ENCODE measurements at places on chromosomes 5 and 9.

DNA sequence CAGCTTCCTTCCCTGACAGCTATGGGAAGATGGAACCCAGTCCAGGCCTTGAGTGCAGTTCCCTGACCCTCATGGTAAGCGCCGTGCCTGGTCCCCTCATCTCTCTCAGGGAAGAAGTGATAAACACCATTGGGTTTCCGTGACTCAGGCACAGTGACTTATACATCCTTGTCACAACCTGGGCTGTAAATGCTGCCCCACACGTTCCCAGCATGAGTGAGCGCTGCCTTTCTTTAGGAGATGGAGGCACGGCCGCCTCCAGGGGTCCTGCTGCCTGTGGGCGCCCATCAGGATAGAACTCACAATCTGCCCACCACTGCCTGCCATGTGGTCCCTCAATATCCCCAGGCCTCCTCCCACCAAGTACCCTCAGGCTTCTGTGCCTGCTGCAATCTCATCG, 8.3 kb upstream of the NKD2 start:
- no peak for DNase-seq

- DNase-seq, result no peak
Observed at GRCh38 chr5:25975885-25976284, 1062.5 kb downstream of the CDH9 start.

GRCh38 chr5:96297867-96298266, 135.2 kb downstream of the PCSK1 start:
- no peak for DNase-seq

DNA sequence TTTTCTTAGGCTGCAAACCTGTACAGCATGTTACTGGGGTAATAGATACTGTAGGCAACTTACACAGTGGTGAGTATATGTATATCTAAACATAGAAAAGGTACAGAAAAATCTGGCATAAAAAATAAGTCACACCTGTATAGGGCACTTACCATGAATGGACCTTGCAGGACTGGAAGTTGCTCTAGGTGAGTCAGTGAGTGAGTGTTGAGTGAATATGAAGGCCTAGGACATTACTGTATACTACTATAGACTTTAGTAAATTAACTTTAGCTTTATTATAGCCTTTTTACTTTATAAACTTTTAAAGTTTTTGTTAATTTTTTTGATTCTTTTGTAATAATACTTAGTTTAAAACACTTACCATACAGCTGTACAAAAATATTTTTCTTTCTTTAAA, 51.3 kb downstream of the DENND4C start:
- no peak for DNase-seq

- DNase-seq, result no peak
Observed at GRCh38 chr5:26582350-26583045, 455.9 kb downstream of the CDH9 start.

GRCh38 chr9:125674981-125675973, 31.7 kb downstream of the MAPKAP1 start:
- DNase-seq, result no peak

DNA sequence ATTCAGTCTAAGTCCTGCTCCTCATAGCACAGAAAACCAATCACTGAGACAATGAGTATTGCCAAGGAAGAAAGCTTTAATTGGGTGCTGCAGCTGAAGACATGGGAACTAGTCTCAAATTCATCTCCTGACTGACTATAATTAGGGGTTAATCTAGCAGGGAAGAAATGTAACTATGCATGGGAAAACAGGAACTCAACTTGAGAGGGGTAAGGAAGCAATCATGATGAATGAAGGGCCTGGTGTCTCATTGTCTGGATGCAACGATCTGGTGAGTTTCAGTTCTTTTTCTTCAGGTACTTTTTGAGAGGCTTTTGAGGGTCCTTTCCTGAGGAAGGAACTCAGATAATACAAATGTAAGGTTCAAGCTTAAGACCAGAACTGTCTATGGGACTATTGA, 24.0 kb upstream of the OCLN start:
- no peak for DNase-seq

- DNase-seq, result no peak
Observed at GRCh38 chr5:150694612-150695011, 6.2 kb downstream of the RBM22 start.

- no peak for DNase-seq
Observed at GRCh38 chr9:72431036-72431435, 66.0 kb upstream of the ZFAND5 start.

DNA sequence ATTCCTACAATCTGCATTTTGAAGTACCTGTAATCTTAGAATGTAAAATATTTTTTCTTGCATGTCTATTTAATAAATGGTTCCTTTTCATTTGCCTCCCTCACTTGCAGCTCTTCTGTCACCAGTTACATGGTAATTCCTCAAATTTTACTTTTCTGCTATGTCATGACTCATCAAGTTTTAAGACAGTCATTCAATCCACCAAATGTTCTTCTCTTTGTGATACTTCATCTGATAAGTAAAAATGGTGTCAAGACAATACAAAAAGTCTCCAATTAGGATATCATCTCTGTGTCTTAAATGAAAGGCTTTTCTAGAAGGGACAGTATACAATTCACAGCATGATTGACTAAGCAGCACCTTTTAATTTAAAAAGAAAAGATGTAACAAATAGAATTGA, 104.9 kb upstream of the FTMT start:
- DNase-seq, result no peak

DNA sequence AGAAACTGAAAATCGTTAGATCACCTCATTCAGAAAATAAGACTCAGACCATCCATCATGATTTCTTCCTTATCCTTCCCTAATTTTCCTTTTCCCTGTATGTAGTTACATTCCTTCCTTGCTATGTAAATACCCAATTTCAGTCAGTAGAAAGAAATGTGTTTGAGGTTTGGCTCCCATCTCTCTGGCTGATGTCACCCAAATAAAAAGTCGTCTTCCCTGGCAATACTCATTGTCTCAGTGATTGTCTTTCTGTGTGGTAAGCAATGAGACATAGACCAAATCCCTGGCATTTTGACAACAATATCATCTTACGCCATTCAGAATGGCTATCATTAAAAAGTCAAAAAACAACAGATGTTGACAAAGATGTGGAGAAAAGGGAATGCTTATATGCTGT, 303.9 kb upstream of the EDIL3 start:
- DNase-seq, result no peak

DNA sequence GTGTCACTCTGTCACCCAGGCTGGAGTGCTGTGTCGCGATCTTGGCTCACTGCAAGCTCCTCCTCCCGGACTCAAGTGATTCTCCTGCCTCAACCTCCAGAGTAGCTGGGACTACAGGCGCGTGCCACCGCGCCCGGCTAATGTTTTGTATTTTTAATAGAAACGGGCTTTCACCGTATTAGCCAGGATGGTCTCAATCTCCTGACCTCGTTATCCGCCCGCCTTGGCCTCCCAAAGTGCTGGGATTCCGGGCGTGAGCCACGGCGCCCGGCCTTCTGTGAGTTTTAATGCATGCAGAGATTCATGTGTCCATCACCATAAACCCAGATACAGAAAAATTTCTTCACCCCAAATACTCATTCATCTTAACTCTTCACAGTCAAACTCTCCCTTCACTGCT, 1046.7 kb downstream of the CDH9 start:
- no peak for DNase-seq

DNA sequence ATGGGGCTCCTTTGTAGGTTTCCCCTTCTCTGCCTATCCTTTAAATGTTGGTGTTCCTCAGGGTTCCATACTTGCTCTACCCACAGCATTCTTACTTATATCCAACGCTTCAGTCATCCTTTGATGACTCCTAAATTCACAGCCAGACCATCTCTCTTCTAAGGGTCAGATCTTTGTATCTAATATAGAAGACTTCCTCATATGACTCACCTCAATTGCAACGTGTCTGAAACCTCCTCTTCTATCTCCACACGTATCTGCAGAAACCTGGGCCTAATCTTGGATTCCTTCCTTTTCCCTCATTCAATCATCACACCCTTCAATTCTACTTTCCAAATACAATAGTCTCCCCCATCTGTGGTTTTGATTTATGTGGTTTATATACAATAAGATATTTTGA, 68.3 kb downstream of the HMGCR start:
- DNase-seq, result no peak

DNA sequence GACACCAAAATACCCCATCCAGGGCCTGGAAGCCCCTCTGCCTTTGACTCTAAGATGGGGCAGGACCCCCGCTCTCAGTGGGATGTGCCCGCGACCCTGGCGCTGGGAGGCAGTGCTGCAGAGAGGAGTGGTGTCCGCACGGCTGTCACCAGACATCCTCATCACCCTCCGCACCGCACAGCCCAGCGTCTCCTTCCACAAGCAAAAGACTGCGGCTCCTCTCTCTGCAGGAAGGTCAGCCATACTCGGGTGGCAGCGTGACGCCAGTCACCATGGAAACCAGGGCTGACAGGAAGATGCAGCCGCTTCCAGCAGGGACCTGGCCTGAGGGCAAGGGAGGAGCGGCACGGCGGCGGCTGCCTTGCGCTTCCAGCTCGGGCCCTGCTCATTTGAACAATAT, 17.1 kb upstream of the SLC6A3 start:
- peak; percentile 61 for DNase-seq

DNA sequence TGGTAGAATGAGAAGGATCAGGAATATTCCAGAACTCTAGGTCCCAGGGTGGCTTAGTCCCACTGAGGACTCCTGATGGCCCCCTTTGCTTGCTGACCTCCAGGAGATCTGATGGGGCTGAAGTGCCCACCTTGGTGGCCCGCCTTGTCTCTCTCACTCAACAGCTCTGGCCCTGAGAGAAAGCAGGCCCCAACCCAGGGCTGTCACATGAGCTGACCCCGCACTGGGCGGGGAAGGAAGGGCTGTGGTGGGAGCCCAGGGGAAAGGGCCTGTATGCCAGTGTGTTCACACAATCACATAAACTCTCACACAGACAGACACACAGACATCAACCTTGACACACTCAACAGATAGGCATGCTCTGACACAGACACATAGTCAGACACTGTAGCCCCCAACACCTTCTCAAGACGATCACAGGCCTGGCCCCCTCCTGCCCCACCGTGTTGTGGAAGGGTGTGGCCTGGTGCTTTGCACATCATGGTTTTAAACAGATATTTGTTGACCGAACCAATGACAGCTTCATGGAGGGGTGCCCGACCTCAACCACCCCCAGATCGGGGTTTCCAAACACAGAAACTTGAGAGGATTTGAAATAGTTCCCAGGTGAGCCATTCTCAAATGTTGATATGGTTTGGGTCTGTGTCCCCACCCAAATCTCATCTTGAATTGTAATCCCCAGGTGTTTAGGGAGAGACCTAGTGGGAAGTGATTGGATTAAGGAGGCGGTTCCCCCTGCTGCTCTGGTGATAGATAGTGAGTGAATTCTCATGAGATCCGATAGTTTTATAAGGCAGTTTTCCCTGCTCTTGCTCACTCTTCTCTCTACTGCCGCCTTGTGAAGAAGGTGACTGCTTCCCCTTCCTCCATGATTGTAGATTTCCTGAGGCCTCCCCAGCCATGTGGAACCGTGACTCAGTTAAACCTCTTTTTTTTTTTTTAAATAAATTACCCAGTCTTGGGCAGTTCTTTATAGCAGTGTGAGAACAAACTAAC, 48.5 kb upstream of the HAND1 start:
- DNase-seq, result peak; percentile 33

GRCh38 chr5:67297376-67297775, 100.8 kb upstream of the CD180 start:
- no peak for DNase-seq

DNA sequence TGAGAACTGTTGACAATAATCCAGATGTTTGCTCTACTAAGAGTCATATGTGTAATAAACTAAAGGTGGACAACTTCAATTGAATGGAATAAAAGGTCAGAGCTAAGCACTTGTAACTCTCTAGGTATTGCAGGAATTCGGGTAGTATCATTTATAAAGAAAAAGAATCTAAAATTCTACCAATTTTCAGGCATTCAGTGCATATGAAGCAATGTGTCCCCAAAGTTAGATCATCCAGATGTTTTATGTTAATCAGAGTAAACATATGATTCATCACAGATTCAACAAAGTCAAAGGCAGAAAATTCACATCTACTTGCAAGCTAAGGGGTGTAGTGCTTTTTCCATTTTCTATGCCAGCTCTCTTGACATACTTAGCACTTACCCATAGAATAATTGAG, 477.1 kb downstream of the PDE4D start:
- DNase-seq, result no peak

GRCh38 chr5:142970440-142971030, 200.4 kb downstream of the ARHGAP26 start:
- DNase-seq, result no peak

GRCh38 chr5:90366948-90367347, 42.6 kb downstream of the CETN3 start:
- no peak for DNase-seq

DNA sequence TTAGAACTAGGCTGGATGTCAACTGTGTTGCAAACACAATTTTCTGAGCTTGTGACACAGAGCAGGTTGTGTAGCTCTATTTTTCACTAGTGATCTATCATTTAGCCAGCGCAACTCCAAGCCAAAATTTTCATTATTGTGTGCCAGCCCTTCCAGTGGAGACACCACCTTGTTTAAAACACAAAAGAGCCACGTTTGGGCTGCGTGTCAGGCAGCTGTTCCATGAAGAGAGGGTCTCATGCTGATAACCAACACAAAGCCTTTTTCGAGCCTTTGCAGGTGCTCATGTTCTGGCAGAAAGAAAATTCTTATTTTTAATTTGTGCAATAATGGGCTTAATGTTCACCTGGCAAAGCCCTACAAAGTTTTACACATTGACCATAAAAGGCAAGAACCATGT, 237.6 kb upstream of the RGMB start:
- DNase-seq, result no peak

DNA sequence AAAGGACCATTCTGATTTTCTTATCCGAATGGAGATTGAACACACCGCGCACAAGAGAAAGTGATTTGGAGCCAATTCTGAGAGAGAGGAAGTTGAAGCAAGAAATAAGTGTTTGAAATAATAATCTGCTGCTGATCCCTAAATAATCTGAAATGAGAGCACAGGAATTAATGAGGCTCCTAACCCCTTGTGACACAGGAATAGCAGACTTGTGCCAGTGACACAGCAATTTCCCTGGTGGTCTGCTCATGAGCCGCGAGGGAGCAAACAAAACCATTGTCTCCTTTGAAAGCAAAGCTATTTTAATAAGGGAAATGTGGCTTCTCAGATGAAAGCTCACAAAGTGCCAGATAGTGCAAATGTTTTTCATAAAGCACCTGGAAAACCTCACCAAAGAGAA, 936.1 kb upstream of the WWC1 start:
- no peak for DNase-seq

DNA sequence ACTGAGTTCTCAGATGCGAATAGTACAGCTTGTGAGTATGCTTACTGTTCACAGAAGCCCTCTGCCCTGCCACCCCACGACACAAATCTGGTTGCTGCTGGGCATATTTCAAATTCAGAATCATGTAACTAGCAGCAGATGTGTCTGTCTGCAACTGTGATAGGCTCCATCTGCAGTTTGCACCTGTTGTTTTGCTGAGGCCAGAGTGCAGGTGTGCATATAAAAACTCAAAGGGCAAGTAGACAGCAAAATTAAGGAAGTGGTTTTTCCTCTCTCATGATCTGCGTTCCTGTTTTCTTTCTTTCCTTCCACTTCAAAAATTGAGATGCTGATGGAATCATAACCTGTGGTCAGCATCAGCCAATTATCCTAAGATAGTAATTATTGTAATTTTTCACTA, 1000.5 kb downstream of the PTPRD start:
- no peak for DNase-seq

- no peak for DNase-seq
Observed at GRCh38 chr9:123250504-123250903, 17.9 kb downstream of the STRBP start.
